Fibroblast of mammary gland (primary cell): ENCODE measurements at places on chromosomes 2 and 18.

- DNase-seq = no peak
Observed at GRCh38 chr2:71928734-71929481, 218.8 kb downstream of the CYP26B1 start.

DNA sequence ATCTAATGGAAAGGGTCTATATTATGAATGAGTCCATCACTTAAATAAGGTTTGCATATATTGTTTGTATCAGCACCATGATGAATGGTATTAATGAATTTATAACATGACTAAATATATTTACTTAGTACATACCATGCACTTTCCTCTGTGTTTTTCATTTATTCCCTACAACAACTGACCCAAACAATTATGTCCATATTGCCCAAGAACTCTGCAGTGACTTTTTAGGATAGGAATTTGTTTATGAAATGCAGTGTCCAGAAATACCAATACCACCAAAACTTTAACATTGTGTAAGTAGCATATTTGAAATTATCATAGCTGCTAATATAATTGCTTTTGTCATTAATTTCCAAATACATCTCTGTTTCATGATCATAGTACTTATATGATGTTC, 119.7 kb downstream of the WDR7 start:
- peak; percentile 17 for DNase-seq

- peak; percentile 64 for DNase-seq
Observed at GRCh38 chr2:180122874-180123273, 115.8 kb upstream of the CWC22 start.

- no peak for DNase-seq
Observed at GRCh38 chr2:181378491-181378890, 78.7 kb upstream of the ITGA4 start.

DNA sequence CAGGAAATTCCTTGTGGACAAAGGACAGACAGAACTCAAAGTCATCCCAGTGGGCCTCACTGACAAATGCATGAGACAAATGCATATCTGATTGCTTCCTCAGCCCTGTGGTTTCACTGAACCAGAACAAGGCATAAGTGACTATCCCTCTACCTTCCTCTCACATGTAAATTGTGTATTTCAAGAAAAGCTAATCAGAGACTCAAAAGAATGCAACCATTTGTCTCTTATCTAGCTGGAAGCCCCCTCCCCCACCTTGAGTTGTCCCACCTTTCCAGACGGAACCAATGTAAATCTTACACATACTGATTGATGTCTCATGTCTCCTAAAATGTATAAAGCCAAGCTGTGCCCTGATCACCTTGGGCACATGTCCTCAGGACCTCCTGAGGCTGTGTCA, 102.0 kb upstream of the TMEM200C start:
- DNase-seq = no peak

DNA sequence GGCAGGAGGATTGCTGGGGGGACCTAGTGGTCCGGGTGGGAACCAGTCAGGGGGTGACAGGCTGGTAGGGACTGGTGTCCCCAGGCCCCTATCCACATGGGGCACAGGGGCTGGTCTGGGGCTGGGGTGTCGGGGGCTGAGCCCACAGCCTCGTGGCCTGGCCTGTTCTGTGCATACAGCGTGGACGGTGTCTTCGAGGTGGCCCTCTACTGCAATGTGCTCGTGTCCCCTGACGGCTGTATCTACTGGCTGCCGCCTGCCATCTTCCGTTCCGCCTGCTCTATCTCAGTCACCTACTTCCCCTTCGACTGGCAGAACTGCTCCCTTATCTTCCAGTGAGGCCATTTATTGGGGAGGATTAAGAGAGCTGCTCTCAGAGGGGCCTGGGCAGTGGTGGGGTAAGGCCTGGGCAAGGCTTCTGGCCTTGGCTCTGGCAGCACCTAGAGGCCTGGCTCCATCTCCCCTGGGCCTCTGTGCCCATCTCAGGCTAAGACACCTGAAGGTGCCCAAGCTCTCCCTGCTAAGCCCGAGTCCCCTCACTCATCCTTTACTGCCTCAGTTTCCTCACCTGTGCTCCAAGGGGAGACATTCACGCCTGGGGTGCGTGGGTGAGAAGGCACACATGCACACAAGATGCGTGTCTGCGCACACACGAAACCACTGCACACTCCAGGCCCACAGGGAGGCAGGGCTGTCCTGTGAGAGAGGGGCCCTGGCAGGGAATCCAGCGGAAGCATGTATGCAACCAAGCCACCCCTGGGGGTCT, 1.9 kb downstream of the CHRNG start:
- no peak for DNase-seq

- DNase-seq = no peak
Observed at GRCh38 chr2:201715459-201715858, 17.0 kb upstream of the MPP4 start.
